Endodermal cell (in vitro differentiated cells): ENCODE measurements at places on chromosomes 1 and 21.
A peak's percentile ranks its signal among the peaks of the same experiment; 100 is the strongest.

DNA sequence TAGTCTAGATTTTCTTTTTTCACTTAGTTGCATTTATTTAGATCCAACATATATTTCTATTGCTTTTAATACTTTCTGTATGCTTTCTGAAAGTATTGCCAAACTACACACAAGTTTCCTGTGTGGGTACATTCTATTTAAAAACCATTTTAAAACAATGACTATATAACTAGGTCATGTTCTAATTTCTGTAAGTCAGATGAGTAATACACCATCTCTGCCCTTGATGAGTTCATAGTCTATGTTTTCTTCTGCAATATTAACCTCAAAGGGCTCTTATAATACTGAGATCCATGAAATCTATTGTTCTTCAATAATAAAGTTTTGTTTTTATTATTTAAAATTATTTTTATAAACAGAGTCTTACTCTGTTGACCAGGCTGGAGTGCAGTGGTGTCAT is 68.3 kb downstream of the RNASEL start:
- no peak for DNase-seq

GRCh38 chr1:55280731-55281130 is 65.6 kb upstream of the USP24 start:
- no peak for DNase-seq

GRCh38 chr1:180027949-180028445 is 73.4 kb downstream of the CEP350 start:
- no peak for DNase-seq

GRCh38 chr1:198880818-198881597 is 242.2 kb downstream of the PTPRC start:
- no peak for DNase-seq

DNA sequence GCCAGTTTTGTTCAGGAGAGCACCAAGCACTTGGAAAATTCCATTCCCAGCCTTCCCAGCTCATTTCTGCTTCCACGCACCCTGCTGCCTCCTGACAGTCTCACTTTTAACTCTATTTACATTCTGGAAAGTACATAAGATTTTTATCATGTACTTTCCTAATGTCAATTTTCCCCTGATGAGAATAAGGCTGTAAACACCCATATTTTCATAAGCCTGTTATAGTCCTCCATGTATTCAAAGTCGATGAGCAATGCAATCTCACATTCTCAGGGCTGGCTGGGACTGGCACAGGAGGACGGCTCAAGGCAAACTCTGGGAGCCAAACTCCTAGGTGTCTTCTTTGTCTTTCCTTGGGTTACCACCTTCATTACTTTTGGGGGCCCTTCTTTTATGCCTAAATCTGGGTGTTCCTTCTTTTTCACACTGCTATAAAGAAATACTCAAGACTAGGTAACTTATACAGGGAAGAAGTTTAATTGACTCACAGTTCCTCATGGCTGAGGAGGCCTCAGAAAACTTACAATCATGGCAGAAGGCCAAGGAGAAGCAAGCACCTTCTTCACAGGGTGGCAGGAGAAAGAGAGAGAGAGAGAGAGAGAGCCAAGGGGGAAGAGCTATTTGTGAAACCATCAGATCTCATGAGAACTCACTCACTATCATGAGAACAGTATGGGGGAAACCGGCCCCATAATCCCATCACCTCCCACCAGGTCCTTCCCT is 94.6 kb downstream of the IGSF21 start:
- no peak for DNase-seq

GRCh38 chr1:184407816-184408510 is 21.1 kb downstream of the C1orf21 start:
- no peak for DNase-seq

DNA sequence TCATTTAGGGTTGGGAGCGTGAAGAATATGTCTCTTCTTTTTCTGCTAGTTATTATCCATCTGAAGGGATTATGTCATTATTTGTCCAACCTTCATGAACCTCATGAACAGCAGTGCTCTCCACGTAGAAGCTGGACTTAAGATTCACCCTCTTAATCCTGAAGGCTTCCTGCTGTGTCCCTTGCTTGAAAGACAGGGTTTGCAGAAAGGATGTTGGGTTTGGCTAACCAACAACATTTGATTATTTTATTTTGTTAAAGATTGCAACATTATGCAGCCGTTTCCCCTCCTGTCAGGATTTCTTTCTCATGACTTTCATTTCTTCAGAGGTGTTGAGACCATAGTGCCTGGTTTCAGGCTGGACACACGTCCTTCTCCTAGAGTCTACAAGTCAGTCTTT is 75.2 kb downstream of the NGF start:
- DNase-seq = no peak

GRCh38 chr21:33940164-33940880 is 24.7 kb upstream of the ATP5PO start:
- no peak for DNase-seq

GRCh38 chr1:207428783-207429182 is 25.3 kb upstream of the CR2 start:
- DNase-seq = no peak

- DNase-seq = no peak
Observed at GRCh38 chr1:215407575-215407974, 159.5 kb upstream of the KCTD3 start.

DNA sequence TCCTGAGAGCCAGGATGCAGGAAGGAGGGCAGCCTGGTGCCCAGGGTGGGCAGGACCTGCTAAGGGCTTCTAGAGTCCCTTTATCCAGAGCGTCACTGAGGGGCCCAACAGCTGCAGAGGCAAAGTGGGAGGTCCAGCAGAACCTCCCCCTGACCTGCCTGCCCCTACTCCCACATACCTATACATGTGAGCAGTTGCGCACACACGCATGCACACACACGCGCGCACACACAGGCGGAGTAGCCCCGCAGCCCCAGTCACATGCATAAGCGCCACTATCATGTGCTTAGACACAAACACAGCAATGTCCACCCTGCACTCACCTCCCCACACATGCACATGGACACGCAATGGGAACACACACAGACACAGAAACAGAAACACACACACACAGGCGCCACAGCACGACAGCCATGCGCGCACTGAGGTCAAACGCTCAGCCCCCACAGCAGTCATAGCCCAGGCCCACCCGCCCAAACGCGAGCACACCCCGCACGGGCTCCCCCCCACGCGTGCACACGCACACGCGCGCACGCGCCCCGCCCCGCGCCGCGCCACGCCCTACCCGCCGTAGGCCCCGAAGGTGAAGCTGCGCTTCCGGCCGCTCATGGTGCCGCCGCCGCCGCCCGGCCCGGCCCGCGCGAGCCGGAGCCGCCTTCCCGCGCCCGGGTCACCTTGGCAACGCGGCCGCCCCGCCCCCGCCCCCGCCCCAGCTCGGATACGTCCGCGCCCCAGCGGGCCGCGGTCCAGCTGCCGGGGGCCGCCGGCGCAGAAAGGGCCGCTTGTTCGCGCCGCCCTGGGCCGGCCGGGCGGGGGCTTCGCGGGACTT is 17.7 kb downstream of the RAP1GAP start:
- peak; percentile 90 for DNase-seq

DNA sequence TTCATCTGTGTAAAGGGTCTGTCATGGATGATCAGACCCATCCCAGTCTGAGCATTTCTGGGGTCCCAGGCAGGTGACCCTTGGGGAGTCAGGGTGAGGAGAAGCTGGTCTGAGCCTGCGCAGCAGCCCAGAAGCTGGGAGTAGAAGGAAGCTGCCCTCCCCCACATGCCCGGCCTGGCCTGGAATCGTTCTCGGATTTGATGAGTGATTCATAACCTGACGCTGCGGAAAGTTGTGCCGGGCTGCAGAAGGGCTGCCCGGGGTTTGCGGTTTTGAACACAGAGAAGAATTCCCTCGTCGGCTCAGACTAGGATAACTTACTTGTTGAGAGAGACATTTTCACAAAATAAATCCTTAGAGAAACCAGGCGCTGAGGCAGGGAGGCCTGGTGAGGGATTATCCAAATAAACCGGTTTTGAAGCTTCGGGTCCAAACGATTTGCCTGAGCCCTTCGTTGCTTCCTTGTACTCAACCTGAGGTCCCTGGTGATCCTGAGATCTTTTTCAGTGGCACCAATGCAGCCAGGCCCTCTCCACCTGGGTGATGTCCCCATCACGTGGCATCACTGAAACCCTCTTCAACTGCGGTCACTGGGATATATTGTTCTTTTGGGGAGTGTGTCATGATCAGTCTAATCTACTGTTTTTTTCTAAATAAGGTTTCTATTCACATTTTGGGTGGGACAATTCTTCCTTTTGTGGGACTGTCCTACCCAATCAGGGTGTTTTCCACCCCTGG is 29.2 kb downstream of the EPHB2 start:
- DNase-seq = no peak

- peak; percentile 62 for DNase-seq
Observed at GRCh38 chr1:19720973-19721372, 56.3 kb downstream of the HTR6 start.

DNA sequence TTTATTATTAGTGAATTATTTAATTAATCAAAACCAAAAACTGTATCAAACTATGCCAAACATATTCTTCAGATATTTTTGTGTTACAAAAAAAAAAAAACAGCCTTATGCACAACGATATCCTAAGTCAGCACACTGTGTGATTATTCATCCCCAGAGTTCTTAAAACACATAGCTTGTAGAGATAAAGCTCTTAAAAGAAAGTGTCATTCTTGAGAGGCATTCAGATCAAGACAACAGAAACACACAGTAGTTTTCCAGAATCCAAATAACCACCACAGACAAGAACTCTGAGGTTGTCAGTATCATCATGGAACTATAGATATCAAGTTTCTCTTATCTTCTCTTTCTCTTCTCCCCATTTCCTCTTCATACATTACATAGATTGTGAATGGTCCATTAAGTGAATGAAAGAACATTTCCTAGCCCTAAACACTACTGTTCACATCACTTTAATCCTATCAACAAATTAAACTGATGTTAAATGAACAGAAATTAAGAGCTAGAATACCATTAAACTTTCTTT is 13.5 kb downstream of the ZZZ3 start:
- no peak for DNase-seq

DNA sequence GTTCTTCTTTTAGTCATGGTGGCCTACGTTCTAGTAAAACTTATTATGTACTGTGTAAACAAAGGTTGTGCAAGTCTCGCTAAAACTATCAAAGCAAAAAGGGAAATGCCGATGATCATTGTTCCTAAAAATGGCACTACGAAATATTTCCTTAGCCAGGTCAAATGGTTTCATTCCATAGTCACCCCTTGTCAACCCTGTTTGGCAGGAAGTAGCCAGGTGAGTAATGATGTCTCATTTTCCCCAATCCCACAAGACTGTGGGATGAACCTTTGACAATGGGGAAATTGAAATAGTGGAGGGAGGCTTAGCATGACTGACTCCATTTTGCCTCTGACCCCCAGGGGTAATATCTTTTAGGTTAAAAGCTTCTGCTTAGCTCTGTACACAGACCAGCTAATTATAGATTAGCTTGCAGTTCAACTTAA is 5.6 kb upstream of the REN start:
- DNase-seq = no peak

DNA sequence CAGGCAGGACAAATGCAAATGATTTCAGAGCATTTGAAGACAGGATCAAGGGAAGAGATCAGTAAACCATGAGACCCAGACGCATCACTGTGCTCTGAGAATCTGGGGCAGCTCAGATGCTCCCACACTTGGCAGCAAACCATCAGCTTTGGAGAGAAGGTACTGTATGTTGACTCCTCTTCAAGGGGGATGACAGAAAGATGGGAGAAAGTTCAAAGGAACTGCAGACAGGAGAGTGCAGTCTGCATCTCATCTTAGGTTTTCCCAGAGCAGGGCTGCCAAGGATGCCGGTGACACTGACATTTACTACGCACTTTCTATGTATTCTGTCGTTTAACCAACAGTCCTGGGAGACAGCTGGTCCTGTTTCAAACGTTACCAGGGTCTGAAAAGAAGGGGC is 35.8 kb downstream of the OLFML2B start:
- DNase-seq = no peak

- no peak for DNase-seq
Observed at GRCh38 chr1:46070164-46070814, 62.1 kb downstream of the PIK3R3 start.

DNA sequence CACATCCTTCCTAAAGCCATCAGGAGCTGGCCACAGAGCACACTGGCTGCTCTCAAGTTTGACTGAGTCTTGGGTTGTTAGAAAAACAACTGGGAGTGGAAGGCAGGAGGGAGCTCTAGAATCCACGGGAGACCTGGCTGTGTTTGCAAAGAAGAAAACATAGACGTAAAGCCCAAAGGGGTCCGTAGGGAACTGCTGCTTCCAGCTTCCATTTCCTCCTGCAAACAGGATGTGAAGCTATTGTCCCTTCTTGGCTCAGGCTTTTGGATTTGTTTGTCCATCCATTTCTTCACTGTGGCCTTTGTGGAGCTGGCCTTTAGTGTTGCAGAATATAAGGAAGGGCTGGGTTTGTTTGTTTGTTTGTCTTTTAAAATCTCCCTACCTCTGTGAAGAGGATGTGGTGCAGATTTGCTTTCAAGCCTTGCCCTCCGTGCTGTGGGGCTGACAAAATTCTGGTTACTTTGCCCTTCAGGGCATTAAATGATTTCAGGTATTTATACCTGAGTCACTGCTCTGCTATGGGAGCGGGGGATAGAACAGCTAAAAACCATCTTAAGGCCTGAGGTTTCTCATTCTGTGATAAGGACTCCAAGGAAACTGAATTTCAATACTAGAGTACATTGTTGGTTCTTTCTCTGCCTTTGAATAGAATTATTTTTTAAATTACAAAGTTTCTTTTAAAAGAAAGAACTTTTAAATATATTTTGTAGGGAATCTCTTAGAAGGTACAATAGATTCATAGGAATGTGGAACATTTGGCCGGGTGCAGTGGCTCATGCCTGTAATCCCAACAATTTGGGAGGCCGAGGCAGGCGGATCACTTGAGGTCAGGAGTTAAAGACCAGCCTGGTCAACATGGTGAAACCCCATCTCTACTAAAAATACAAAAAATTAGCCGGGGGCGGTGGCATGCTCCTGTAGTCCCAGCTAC is 74.3 kb downstream of the MPZL1 start:
- DNase-seq = peak; percentile 52

DNA sequence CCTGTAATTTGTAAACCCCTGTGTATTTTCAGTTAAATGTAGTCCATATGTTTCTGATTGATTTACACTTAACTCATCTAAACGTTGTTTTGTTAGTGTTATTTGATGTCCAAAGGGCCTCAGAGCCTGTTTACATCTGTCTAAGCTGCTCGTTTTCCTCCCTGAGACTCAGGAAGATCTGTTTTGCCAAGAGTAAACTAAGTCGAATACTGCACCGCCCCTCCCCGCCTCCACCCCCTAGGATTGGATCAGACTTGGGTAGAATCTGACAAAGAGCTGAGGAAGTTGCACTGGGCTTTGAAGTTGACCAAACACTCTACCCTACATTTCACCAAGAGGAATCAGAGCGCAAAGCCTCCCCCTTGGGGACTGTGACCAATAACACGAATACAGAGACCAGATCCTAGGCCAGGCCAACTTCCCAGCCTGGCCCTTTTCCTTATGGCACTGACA is 206.9 kb upstream of the LMO4 start:
- DNase-seq = peak; percentile 30

- DNase-seq = no peak
Observed at GRCh38 chr1:153364156-153364555, 6.5 kb downstream of the S100A9 start.
